ENCODE measurements at places on chromosomes 5 and 9.

GRCh38 chr9:33143241-33143661 lies 23.9 kb downstream of the B4GALT1 start:
- DNase-seq, result peak; percentile 76

- peak; percentile 64 for DNase-seq
These were observed 13.1 kb downstream of the MSANTD3 start for GRCh38 chr9:100440071-100440470.

DNA sequence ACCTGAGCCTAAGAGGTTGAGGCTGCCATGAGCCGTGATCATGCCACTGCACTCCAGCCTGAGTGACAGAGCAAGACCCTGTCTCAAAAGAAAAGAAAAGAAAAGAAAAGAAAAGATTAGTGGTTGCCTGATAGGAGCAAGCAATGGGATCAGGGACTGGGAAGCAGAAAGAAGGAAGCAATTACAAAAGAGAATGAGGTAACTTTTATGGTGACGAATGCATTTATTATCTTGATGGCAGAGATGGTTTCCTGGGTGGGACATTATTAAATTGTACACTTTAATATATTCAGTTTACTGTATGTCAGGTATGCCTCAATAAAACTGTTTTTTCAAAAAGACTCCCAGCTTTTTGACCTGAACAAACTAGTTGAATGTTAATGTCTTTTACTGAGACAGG lies 7.5 kb upstream of the PFDN1 start:
- DNase-seq, result no peak

DNA sequence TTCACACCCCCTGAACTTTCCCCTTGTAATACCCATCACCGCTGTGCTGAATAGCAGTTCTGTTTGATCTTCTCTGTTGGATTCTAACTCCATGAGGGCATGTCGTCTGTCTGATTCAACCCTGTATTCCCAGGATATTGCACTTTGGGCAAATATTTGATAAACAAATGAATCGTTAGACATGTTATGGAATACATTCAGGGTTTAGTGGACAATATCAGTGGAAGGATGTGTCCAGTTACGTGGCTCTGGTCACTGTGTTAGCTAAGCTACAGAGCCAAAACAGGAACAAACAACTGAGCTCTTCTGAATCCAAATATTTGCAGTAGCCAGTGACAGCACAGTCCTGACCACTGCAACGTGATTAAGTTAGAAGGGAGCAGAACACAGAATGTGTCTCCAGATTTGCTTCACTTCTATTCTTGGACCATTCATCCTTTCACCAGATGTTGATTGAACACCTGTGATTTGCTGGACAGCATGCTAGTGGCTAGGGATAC lies 13.2 kb downstream of the ANGPTL2 start:
- no peak for DNase-seq

DNA sequence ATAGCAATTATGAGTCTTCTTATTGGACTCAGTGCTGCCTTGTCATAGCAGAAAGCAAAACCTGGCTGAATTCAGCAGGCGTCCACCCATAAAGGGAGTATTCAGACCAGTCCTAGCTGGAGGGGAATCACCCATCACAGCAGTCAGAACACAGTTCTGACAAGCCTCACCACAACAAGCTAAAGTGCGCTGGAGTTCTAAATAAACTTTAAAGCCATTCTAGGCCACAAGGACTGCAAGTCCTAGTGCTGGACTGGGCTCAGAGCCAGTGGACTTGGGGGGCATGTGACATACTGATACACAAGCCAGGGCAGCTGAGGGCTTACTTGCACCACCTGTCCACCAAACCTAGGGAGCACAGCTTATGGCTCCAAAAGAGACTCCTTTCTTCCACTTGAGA lies 115.3 kb upstream of the PCSK5 start:
- no peak for DNase-seq

GRCh38 chr5:94175912-94176311 lies 434.5 kb upstream of the POU5F2 start:
- no peak for DNase-seq

GRCh38 chr5:8756498-8757084 lies 789.3 kb downstream of the SEMA5A start:
- peak; percentile 64 for DNase-seq

GRCh38 chr9:37066139-37066725 lies 32.2 kb upstream of the PAX5 start:
- no peak for DNase-seq
